ENCODE measurements at places on chromosomes 6 and 20. TPM values are rescaled to one million over a fixed set of nuclear protein-coding genes. Genes with fewer than 3 reads are reported as not detected.

POU5F1 gene
- total RNA-seq = 4.3 TPM

RAD21L1 gene
- total RNA-seq = 0.10 TPM

GRCh38 chr6:7725849-7726415, at the start of gene BMP6:
Gene BMP6 (plus strand): TSS chr6:7726099. CDS start chr6:7726956, 857 bp downstream.
- DNase-seq = peak; percentile 85

LY6G6F gene
- not detected for total RNA-seq

- no peak for DNase-seq
Observed at GRCh38 chr6:85389151-85389797, 60.6 kb upstream of the NT5E start.

GRCh38 chr6:139982195-139982594, 607.7 kb upstream of the CITED2 start:
- DNase-seq = peak; percentile 41

CTAGE9 gene
- total RNA-seq = not detected
